Activated CD4-positive, alpha-beta T cell treated with anti-CD3 and anti-CD28 coated beads, Interleukin-2, amount 10 ng/mL, durations not matched to agents 24 days and 14 days (primary cell): ENCODE measurements at places on chromosomes 5 and 9. TPM values are rescaled to one million over a fixed set of nuclear protein-coding genes. Genes with fewer than 3 reads are reported as not detected.
A peak's percentile ranks its signal among the peaks of the same experiment; 100 is the strongest.

GRCh38 chr9:111294691-111295451 is 35.2 kb downstream of the OR2K2 start:
- no peaks in the 10 kb centered on the region for H3K4me1 ChIP-seq
- H3K27ac ChIP-seq: no peak overlapping the region
- H3K27me3 ChIP-seq: peaks cover 8% of the 10 kb centered on the region
- no peak overlapping the region for H3K4me3 ChIP-seq

GRCh38 chr9:9499546-9499945 is 1113.3 kb downstream of the PTPRD start:
- DNase-seq: no peak
- H3K36me3 ChIP-seq: no peaks in the 10 kb centered on the region
- H3K27me3 ChIP-seq: no peaks in the 10 kb centered on the region
- H3K27ac ChIP-seq: no peak overlapping the region
- no peak overlapping the region for H3K4me3 ChIP-seq
- H3K4me1 ChIP-seq: no peaks in the 10 kb centered on the region

- peaks cover 14% of the 10 kb centered on the region for H3K36me3 ChIP-seq
- H3K4me3 ChIP-seq: peak within 1 kb of the TSS; percentile 95
- peak; percentile 99 for DNase-seq
- no peaks in the 10 kb centered on the region for H3K27me3 ChIP-seq
Observed at GRCh38 chr5:138352071-138352721, at the start of gene KDM3B. KDM3B (plus strand) TSS chr5:138352685; CDS start chr5:138352796, 111 bp downstream.

GRCh38 chr5:88682131-88682530 is 200.9 kb downstream of the MEF2C start:
- H3K27ac ChIP-seq: no peak overlapping the region
- H3K4me1 ChIP-seq: peaks cover 12% of the 10 kb centered on the region

SPATA24 gene
- total RNA-seq: 4.2 TPM in 2 replicates

DNA sequence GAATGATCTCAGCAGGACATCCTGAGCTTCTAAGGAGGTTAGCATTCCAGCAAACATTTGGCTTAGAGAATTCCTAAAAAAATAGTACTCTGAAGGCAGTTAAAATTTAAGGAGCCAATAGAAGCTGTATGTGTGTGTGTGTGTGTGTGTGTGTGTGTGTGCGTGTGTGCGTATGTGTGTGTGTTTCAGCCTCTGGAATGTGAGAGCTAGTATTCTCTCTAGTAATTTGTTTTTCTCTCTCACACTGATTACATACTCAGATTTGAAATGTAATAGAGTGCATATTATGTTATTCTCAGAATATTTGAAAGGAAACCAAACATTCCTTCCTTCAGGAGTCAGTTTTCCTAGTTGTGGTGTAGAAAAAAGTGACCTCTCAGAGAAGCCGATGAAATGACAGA is 279.6 kb downstream of the TMEM38B start:
- H3K27ac ChIP-seq: no peak overlapping the region
- H3K27me3 ChIP-seq: no peaks in the 10 kb centered on the region
- H3K4me3 ChIP-seq: no peak overlapping the region
- H3K4me1 ChIP-seq: no peaks in the 10 kb centered on the region

DNA sequence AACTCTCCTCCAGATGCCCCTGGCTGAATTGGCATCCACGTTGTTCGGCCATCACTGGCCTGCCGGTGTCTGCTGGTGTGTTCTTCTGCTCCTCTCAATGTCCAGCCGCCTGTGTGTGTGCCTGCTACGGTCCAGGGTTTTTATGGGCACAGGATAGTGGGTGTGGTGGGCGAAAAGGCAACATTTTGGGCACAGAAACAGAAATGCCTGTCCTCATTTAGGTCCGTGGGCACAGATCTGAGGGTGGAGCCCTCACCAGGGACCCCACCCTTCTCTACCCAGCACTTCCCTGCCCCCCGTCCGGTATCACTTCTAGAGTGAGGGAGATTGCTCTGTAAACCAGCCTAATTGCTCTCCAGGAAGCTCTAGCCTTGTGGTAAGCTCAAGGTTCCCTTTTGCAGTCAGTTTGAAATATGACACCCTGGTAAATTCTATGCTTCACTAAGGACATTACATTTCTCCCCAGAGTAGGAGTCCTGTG is 410.1 kb downstream of the MAT2B start:
- H3K4me1 ChIP-seq: no peaks in the 10 kb centered on the region
- no peak overlapping the region for H3K27ac ChIP-seq
- no peaks in the 10 kb centered on the region for H3K27me3 ChIP-seq
- no peaks in the 10 kb centered on the region for H3K36me3 ChIP-seq
- DNase-seq: no peak
- H3K4me3 ChIP-seq: no peak overlapping the region

CARTPT gene
- not detected in 2 replicates for total RNA-seq

- DNase-seq: no peak
- H3K36me3 ChIP-seq: no peaks in the 10 kb centered on the region
- no peaks in the 10 kb centered on the region for H3K4me1 ChIP-seq
- H3K27ac ChIP-seq: no peak overlapping the region
Observed at GRCh38 chr5:115309751-115310370, 13.4 kb upstream of the CCDC112 start.
